ENCODE measurements at places on chromosomes 4 and X.

- peak; percentile 57 for DNase-seq
These were observed 68.4 kb downstream of the ARHGEF38 start for GRCh38 chr4:105620640-105621323.

DNA sequence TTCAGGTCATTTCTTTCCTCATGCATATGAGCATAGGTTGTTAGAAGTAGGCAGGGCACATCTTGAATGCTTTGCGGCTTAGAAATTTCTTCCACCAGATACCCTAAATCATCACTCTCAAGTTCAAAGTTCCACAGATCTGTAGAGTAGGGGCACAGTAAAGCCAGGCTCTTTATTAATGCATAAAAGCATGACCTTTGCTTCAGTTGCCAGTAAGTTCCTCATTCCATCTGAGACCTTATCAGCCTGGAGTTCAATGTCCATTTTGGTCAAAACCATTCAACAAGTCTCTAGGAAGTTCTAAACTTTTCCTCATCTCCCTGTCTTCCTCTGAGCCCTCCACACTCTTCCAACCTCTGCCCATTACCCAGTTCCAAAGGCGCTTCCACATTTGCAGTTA lies 77.7 kb downstream of the MAP9 start:
- DNase-seq, result no peak

DNA sequence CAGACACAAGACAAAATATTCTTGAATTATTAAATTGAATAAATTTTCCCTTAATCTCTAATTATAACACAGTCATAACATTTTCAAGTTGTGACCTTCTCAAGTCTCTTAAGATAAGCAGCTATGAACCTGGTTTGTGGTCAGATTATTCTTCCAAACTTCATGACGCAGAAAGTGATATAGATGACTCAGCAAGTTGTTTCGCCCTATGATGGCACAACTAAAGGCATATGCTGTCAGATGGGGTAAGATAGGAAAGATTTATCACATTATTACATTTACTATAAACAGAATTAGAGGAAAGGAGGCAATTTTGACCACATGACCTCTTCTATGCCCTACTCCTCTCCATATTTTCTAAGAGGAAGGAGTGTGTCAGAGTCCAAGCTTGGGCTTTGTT lies 4.6 kb upstream of the DCAF12L2 start:
- DNase-seq, result no peak

DNA sequence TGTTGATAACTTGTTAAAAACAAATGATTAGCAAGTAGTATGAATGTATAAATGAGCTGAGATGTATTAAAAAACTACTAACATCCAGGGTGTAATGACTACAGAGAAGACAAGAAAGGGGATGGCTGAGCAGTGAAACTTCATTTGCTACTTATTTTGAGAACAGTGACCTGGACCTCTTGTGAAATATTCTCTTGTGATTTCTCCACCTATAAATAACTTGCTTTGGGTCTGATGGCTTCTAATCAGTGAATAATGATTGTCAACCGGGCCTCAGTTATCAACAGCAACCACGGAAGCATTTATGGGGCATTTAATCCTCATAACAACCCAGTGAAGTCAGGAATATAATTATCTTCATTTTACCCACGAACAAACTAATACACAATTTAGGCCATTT lies 154.2 kb upstream of the HAND2 start:
- no peak for DNase-seq

- no peak for DNase-seq
These were observed 797.1 kb upstream of the GALNTL6 start for GRCh38 chr4:171016145-171016544.

DNA sequence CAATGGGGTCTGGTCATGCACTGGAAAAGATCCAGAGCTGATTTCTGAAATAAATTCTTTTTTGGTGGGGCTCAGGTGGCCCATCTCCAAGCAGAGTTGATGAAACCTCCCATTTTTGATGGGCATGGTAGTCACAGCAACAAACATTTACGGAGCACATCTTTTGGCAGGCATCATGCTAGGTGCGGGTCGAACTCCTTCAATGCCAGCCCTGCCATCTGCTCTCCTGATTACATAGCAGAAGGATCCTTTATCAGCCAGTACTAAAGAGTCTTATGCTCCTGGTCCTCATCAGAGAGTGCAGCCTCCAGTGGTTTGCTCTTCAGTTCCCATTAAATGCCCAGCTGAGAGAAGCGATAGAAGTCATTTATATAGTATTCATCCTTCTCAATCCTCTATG lies 121.7 kb downstream of the GRXCR1 start:
- DNase-seq, result no peak

GRCh38 chrX:103747163-103747562 lies 29.5 kb upstream of the PLP1 start:
- no peak for DNase-seq

DNA sequence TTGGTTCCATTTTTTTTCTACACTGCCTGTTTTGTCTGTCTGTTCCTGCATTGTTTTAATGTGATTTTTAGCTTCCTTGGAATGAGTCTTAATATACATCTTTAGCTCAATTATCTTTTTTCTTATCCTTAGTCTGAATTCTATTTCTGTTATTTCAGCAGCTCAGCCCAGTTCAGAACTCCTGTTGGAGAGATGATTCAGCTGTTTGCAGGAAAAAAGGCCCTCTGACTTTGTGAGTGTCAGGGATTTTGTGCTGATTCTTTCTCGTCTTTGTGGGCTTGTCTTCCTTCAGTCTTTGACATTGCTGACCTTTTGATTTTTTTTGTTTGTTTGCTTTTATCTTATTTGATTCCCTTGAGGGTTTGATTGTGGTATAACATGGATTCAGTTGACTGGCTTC lies 343.2 kb upstream of the TRAM1L1 start:
- no peak for DNase-seq

DNA sequence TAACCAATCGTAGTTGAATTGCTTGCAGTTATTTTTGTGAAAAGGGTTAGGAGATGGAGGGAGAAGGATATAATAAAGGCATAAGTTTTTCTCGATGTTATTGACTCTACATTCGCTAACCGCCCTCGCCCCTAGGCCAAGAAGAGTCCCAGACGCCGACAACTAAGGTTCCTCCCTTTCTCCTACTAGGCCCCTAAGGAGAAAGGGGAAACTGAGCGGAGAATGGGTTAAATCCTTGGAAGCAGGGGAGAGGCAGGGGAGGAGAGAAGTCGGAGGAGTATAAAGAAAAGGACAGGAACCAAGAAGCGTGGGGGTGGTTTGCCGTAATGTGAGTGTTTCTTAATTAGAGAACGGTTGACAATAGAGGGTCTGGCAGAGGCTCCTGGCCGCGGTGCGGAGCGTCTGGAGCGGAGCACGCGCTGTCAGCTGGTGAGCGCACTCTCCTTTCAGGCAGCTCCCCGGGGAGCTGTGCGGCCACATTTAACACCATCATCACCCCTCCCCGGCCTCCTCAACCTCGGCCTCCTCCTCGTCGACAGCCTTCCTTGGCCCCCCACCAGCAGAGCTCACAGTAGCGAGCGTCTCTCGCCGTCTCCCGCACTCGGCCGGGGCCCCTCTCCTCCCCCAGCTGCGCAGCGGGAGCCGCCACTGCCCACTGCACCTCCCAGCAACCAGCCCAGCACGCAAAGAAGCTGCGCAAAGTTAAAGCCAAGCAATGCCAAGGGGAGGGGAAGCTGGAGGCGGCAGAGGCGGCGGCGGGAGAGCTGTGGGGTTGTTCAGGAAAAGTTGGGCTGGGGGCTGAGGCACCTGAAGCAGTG lies 5.9 kb downstream of the ATOH1 start:
- no peak for DNase-seq

- no peak for DNase-seq
These were observed 4.9 kb downstream of the GATA1 start for GRCh38 chrX:48791063-48791820.

- no peak for DNase-seq
These were observed 55.5 kb downstream of the GSPT2 start for GRCh38 chrX:51798701-51799100.

DNA sequence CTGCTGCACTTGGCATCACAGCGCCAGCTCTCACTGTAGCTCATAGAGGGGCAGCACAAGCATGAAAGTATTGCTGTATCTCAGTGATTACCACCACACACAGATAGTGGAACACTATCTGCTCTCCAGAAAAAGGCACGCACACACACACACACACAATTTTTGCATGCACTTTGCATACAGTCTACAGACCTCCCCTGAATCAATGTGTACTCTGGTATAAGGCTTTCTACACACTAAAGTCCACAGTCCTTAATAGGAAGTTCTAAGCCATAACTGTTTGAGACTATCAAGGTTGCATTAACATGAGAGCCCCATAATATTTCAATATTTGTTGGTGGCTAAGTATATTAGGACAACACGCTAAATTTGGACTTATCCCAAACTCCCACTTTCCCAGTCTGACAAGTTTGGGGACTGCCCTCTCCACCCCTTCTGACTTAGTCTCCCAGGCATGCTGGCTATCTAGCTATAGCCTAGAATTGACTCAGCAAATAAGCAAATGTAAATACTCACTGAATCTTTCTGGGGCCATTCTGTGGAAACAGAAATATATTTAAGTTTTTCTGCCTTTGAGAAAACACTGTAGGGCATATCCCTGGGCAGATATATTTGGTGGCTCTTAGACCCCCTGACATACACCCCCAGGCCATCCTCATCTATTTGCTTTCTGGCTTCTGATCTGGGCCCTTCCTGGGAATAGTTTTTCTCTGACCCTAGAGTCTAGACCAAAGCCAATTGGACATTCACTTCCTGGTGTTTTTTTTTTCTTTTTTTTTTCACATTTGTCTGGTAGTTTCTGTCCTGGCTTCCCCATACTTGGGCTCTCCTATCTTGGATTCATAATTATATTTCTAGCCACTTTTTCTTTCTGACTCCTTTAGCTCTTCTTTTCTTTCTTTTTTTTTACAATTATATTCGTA lies 36.4 kb upstream of the CT47C1 start:
- DNase-seq, result no peak

DNA sequence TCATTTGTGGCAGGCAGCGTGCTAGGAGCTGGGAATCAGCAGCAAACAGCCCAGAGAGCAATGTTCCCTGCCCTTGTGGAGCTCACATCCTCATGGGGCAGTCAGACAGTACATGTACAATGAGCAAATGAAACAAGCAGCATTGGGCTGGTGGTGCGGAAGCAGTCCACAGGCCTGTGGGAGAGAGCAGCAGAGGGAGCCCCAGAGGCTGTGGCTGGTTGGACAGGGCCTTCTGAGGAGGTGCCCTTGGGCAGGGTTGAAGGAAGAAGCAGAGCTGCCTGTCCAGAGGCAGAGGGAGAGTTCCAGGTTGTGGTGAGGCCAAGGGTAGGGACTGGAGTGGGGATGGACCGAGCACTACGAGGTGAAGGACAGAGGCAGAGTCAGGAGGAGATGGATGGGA lies 22.5 kb downstream of the MMGT1 start:
- DNase-seq, result no peak

DNA sequence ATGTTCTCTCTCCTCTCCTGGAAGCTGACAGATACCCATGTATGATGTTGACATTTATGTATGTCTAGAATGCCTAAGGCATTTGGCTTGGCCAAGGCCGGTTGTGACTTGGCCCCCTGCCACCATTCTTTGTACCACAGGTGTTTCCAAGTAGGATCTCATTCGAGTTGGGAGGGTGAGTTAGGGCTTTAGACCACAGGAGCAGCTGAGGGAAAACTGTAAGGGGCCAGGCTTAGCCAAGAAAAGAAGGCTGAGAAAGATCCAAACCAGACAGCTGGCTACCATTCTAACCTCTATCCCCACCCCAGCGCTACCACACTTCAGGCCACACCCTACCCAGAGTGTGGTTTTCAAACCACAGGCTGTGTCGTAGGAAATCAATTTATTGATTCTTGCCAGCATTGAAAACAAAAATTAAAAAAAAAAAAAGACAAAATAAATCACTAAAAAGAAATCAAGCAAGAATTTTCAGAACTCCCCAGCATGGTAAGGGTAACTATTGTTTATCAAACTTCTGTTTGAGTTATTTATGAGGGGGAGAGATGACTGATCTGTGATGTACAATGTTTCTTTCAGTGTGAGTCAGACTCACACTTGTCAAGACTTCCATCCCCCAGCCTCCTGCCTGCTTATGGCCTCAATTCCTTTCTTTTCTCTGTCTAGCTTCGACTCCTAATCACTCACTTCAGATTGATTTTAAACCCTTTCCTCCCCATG lies 9.9 kb downstream of the TMSB4X start:
- DNase-seq, result no peak

DNA sequence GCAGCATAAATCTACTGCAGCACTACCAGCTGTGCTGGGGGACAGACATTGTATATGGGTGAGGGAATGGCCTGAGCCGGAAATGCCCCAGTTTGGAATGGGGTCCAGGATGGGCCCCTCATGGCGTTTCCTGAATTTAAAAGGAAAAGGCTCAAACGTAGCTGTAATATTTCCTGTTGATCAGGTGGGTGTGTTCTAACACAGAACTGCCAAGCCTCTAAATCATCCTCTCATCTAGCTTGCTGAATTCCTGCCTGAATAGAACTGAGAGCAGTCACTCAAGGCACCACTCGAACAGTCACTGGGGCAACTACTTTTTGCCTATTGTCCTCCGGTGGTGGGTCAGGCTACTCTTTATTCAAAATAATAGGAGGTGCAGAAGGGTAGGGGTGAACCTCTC lies 28.7 kb downstream of the ADH6 start:
- no peak for DNase-seq

- no peak for DNase-seq
These were observed 6.5 kb upstream of the STBD1 start for GRCh38 chr4:76300012-76300411.

DNA sequence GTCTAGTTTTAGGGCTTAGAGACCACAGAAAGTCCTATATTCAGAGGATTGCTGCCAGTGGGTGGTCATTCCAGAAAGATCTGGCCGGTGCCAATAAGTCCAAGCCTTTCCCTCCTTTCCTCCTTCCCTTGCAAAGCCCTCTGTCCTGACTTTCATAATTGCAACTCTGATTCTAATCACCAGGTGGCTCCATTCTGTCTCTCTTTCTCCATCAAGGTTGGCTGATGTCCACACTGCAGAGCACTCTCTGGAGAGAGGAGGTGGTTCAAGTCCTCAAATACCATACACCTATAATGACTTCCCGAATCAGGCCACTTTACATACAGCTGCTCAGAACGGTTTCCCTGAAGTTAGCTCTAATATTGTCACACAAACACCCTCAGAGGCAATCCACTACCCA lies 22.4 kb upstream of the ARMCX4 start:
- DNase-seq, result no peak

DNA sequence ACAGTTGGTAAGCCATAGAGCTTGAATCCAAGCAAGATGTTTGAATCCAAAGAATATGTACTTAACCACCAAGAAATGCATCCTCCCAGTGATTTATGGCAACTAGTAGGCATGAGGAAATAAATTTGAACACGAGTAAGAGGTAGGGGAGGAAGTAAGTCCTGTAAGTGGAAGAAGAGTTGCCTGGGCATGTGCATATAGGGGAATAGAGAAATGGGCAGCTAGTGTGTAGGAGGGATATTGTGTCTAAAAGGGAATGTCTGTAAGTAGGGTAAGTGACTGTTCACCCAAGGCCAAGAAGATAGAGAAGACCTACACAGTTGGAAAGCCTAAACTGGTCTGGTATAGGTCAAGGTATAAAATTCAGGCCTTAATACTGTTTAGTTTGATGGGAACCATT lies 4.6 kb downstream of the SH3BGRL start:
- DNase-seq, result no peak

All from psoas muscle (tissue), 8 donors.